ENCODE measurements at places on chromosomes 5 and 9.

DNA sequence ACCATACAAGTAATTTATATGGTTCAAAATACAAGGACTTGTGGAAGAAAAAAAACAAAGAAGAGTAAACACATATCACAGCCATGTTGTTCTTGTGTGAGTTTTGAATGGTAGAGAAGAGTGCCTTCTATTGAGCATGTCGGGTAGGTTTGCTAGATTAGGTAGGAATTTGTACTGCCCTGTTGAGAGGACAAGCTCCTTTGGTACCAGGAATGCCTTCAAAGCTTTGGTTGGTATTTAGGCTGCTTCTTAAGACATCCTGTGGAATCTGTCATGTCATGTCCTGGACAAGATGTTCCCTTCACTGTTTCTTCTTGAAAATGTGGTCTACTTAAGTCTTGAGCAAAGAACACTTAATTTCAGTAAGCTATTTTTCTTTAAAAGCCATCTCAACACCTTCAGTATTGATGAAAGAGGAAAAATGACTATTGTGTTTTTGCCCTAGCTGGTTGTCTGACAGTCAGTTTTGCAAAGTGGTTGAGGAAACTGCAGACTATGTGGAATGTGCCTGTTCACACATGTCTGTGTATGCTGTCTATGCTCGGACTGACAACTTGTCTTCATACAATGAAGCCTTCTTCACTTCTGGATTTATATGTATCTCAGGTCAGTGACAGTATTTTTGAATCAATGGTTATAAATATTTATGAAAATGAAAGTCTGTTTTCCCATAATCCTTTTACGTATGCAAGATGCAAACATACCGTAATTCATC lies 296.9 kb downstream of the ADGRV1 start:
- H3K4me3 ChIP-seq: no peak overlapping the region
- H3K27ac ChIP-seq: no peak overlapping the region
- H3K36me3 ChIP-seq: no peaks in the 10 kb centered on the region
- DNase-seq: no peak

- DNase-seq: no peak
- H3K27ac ChIP-seq: no peak within 1 kb of the TSS
- peaks cover 1% of the 10 kb centered on the region for H3K36me3 ChIP-seq
- H3K27me3 ChIP-seq: peaks cover 39% of the 10 kb centered on the region
- H3K4me1 ChIP-seq: no peaks in the 10 kb centered on the region
Observed at GRCh38 chr9:133524679-133525228, at the start of gene MYMK. MYMK (minus strand) TSS chr9:133524959; CDS start chr9:133524844, 115 bp downstream.

DNA sequence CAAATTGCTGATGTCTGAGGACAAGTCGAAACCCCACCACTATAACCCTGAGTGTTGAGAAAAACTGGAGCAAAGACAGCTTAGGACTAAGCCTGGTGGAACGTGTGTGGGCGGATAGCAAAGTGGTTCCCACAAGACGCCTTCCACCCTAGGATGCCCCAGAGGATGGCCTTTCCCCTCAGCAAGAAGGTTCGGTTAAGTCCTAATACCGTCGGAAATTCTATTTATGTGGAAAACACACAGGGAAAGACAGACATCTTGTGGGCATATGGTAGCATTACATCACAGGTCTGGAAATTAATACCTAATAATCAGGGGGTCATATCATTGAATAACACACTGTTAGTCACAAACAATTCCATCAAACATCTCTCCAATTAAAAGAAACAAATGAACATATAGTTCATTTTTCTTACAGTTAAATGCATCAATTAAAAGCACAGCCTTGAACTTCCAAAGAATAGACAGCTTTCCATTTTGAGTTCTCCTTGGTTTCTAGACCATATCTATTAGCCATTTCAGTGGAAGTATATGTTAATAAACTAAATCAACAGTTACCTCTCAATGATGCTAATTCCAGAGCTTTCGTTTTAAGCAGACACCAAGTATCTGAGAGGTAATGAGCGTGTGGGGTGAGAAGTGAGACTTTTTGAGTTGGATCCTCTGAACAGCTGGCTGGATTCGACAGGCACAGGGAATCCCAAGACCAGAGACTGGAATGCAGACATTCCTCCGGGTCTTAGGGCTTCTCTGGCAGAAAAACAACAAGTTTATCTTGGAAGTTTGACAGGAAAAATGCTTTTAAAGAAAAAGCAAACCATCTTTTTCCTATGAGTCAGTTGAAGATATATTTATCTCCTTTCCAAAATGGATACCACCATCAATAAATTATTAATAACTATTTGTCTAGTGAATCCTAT lies 2.9 kb upstream of the ICE1 start:
- H3K4me3 ChIP-seq: no peak overlapping the region
- no peak for DNase-seq
- H3K4me1 ChIP-seq: peaks cover 18% of the 10 kb centered on the region

GRCh38 chr5:71903808-71904207 lies 184.7 kb downstream of the CARTPT start:
- no peaks in the 10 kb centered on the region for H3K4me1 ChIP-seq
- no peak for DNase-seq
- no peak overlapping the region for H3K4me3 ChIP-seq

DNA sequence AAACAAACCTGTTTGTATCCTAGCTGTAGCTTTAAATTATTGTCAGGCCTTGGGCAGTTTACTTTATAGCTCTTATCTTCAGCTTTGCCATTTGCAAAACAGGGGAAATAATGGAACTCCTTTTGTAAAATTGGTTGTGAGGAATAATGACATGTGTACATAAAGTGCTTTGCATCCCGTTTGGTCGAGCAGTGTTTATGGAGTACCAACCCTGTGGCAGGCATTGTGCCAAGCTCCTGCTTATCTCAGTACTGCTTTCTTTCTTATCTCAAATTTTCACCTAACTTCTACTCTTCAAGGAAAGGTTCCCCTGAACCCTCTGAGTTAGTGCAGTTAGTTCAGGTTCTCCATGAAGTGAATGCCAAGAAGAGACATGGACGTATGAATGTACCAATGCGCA lies 9.4 kb upstream of the TENT2 start:
- H3K4me1 ChIP-seq: no peaks in the 10 kb centered on the region
- no peak overlapping the region for H3K4me3 ChIP-seq
- H3K36me3 ChIP-seq: peaks cover 2% of the 10 kb centered on the region
- no peak overlapping the region for H3K27ac ChIP-seq

DNA sequence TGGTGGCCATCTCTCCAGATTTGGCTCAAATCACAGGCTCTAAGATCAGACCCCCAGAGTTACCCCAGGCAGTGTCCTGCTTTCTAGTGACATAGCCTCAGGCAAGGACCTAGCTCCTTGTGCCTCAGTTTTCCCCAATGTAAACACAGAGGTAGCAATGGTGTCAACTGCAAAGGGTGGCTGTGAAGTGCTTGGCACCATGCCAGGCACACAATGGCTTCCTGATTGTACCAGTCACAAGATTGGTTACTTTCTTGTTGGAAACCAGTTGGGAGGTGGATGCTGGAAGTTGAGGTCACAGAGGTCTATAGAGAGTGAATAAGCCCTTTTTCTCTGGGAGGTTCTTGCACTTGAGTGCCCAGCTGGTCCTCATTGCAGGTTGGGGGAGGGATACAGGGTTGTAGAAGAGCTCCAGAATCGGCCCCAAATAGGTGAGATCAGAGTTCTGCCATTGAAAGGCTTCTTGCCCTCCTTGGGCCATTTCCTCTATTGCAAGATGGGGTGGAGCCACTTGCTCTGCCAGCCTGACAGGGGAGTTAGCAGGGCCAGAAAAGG lies 2.3 kb downstream of the STKLD1 start:
- H3K4me1 ChIP-seq: peaks cover 15% of the 10 kb centered on the region
- DNase-seq: no peak
- H3K36me3 ChIP-seq: peaks cover 13% of the 10 kb centered on the region
